ENCODE measurements at places on chromosomes 4 and X. TPM values are rescaled to one million over a fixed set of nuclear protein-coding genes. Genes with fewer than 3 reads are reported as not detected.

DNA sequence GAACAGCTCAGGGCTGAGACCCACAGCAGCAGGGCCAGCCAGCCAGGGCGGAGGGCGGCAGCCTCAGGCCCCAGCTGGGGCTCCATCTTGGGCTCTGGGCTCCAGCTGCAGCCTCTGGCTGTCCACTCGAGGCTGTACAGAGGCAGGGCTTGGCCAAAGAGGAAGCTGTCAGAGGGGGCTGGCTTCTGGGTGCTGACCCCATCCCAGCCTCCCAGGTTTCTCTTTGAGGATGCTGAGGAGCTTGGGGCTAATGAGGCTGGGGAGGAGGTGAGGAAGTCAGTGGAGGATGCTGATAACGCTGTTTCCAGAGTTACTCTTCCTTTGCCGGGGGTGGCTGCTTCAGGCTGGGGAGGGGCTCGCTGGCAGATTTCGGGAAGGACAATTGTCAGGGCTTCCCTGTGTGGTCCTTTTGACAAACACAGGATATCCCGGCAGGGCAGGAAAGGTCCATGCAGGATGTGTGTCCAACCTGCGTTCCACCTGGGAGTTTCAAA, at the start of gene DIPK2B:
TSS of gene DIPK2B (minus strand) at position 136 of the 494 bp plus-strand sequence. CDS start at position 86, 50 bp downstream.
- no peak for DNase-seq

DNA sequence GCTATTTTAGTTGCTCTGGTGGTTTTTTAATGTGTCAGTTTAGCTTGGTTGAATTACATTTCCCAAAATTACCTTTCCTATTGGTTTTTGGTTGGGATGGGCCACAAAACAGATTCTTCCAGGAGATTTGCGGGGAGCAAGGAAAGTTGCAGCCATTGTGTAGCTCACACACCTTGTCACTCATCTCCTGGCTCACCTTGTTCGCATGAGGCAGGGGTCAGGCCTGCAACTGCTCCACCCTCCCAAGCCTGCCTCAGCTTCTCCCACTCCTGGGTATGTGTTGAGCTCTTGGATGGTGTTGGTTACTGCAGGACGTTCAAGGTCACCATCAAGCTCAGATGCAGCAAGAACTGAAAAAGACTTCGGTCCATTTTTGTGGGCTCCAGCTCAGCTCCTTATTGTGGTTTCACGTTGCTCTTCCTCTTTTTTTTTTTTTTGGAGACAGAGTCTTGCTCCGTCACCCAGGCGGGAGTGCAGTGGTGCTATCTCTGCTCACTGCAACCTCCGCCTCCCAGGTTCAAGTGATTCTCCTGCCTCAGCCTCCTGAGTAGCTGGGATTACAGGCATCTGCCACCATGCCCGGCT, 95.6 kb upstream of the METTL14 start:
- no peak for DNase-seq

DNA sequence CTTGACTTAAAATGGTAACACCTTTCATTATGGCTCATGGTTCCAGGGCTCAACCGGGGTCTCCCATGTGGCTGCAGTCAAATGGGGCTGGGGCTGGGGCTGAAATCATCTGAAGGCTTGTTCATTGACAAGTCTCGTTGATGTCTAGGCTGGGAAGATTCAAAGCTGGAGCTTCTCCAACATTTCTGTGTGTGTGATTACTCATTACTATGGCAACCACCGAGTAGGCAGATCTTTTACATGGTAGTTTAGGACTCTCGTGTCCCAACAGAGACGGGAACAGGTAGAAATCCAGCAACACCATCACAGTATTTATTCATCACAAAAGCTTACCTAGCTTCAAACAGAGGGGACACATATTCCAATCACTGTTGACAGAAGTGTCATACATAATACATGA, 7.8 kb downstream of the YTHDC1 start:
- no peak for DNase-seq

GRCh38 chr4:177265729-177266128, 43.9 kb upstream of the NEIL3 start:
- no peak for DNase-seq

DNA sequence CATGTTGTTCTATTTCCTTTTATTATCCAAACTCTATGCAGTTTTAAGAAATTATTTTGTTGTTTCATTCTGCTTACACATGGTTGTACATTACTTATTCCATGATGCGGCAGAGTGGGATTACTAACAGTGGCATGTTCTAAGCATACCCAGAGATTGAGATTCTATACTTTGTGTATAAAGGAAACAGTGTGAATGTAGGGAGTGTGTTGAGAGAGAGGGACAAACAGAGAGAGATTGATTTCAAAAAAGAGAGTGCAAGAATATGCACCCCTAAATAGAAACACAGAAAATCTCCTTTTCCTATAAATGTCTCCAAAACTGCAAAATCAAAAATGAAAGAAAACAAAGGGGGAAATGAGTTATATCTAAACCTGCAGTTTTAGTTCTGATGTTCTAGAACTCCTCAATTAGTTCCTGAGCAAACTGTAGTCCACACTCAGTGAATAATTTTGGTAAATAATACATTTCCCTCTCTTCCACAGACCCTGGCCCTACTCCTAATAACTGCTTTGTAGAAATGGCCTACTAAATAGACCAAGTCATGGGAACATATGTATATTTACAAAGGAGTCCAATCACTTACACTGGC, 31.0 kb downstream of the SLC9B1 start:
- DNase-seq, result no peak

DNA sequence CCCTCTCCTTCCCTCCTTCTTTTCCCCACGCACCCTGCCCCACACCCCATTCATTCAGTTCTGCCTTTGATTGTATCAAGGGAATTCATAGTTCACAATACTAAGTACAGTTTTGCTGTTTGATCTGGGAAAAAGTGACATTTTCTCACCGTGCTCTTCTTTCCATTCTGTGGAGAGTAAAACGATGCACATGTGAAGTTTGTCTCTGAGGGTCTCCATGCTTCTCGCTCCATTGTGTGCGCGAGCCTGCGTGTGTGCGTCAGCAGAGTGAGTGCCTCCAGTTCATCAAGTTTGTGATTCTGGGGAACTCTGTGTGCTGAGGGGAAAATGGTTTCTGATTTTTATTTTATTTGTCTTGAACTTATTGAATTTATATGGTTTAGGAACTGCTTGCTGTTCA, 1.9 kb downstream of the STK26 start:
- DNase-seq, result no peak

GRCh38 chrX:86148024-86148511, at the start of gene DACH2:
TSS of gene DACH2 (plus strand) at chrX:86148451.
- DNase-seq, result no peak

- DNase-seq, result no peak
Observed at GRCh38 chrX:37993837-37994619, 12.3 kb upstream of the SYTL5 start.

The PLAC1 gene
- total RNA-seq, result 0.15 TPM

The GPRASP1 gene
- total RNA-seq, result 0.58 TPM

The FAM133A gene
- not detected for total RNA-seq

Measured in glomerular endothelial cell (primary cell).